ENCODE measurements at places on chromosomes 2 and 18.
A peak's percentile ranks its signal among the peaks of the same experiment; 100 is the strongest.

- peak; percentile 93 for DNase-seq
Measured at GRCh38 chr2:104766683-104767082, 87.2 kb upstream of the POU3F3 start.

GRCh38 chr2:18218160-18218933, 339.9 kb downstream of the KCNS3 start:
- DNase-seq, result no peak

- DNase-seq, result peak; percentile 68
Measured at GRCh38 chr2:195657634-195658540, 861 bp downstream of the SLC39A10 start.

- DNase-seq, result no peak
Measured at GRCh38 chr2:180571559-180571958, 408.8 kb upstream of the UBE2E3 start.

GRCh38 chr18:564708-565561, 15.2 kb upstream of the CETN1 start:
- no peak for DNase-seq

DNA sequence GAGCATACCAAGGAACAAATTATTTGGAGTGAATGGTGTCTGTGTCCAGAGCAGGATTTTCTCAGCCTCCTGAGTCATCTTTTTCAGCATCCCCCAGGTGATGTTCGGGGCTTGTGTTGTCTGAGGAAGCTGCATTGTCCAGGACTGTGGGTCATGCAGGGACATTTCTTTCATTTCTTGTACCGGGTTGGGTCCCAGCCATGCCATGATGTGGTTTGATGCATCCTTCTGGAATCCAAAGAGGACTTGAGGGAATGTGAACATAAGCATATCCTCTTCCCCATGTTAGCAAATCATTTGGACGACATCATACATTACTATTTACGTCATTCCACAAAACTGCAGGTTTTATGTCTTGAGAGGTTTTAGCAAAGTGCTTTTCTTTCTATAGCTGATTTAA, 797.8 kb downstream of the CCDC85A start:
- DNase-seq, result no peak

- no peak for DNase-seq
Measured at GRCh38 chr2:215657844-215658243, 222.0 kb upstream of the FN1 start.

- DNase-seq, result no peak
Measured at GRCh38 chr2:37829616-37830395, 95.3 kb upstream of the RMDN2 start.

DNA sequence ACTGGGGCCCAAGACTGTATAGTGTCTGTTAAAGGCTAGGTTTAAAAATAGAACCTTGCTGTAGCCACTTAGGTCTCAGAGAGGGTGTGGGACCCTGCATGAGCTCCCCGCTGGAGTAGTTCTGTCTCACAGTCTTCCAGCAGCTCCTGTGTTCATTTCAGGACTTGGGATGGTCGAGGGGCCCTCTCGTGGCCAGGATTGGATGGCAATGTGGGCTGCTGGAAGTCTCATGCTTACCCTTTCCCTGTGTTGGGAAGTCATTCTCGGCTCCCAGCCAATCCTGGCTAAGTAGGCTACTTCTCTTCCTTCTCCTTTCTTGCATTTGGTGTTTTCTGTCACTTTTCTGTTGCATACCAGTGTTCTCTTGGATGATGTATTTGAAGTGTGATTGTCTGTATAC, 284.0 kb upstream of the GCFC2 start:
- DNase-seq, result no peak

- no peak for DNase-seq
Measured at GRCh38 chr2:39649511-39649910, 16.2 kb upstream of the TMEM178A start.

DNA sequence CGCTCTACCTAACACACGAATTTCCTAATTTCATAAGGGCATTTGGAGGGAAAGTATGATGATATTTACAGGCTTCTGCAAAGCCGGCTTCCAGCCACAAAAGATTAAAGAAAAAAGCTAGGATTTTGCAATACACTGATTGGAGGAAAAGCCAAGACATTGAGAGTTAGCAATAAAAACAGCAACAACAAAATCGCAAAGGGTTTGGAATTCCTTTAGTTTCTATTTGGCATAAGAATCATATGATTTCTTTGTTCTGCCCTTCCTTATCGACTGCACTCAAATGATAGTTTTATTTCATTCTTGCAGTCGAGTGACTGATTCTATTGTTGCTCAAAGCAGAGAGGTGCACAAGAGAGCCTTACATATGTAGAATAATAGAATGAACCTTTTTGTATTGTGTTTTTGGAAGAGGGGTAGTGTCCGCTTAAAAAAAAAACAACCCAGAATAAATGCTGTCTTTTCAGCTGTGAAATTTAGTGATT, 3.9 kb upstream of the ZNF532 start:
- DNase-seq, result no peak

GRCh38 chr18:6543330-6543908, 128.7 kb upstream of the L3MBTL4 start:
- no peak for DNase-seq

DNA sequence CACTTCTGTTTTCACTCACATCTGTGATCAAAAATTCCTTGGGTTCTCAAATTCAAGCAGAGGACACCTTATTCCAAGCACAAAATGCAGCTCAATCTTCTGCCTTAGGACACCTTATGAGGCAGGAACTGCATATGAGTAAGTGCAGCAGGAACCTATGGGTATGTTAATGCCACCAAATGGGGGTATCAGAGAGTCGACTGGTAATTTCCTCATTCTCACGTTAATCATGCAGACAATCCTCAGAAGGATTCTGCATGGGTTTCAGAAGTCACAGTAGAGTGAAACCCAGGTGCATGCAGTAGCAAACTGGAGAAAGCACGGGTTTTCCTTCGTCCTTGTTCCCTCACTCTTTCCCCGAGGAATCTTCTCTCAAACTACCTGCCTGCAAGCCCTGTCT, 452.8 kb downstream of the CBLN2 start:
- no peak for DNase-seq

DNA sequence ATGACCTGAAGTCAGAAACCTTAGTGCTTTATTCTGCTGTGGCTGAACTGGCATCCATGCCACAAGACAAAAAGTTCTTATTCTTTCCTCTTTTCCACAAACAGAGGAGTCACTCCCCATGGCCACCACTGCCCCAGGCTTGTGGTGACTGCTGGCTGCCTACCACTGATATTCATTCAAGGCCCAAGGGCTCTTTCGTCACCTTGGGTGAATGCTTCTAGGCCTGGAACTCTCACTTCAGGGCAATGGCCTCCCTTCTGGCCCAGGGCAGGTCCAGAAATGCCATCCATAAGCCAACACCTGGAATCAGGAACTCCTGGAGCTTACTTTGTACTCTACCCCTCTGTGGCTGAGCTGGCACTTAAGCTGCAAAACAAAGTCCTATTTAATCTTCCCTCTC, 109.8 kb downstream of the NAT8 start:
- DNase-seq, result no peak

DNA sequence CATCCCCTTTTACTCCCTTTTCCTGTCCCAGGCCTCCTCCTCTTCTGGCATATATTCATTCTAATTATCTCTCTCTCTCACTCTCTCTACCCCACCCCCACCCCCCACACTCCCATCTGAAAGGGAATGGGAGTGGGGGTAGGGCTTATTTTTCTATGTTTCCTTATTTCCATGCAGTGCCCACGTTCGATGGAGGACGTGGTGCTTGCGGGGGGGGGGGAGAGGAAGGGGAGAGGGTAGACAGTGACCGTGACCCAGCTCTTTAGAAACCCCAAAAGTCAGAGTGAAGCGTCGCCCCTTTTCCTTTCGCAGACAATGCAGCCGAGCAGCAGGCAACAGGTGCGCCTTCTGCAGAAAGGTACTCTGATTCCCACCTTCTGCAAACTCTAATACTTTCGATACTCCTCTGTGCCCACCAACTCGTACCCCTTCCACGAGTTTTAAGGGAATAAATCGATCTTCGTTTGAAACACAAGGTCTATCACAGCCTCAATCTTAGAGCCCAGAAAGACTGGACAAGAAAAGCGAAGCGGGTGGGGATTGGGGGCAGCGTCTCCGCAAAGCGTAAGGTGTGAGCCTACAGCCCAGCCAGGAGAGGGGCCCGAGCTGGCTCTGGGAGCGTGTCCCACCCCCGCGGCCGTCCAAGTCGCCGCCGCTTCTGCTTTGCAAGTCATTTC, 891 bp upstream of the NR4A2 start:
- no peak for DNase-seq

- no peak for DNase-seq
Measured at GRCh38 chr2:221710744-221711143, 138.6 kb upstream of the EPHA4 start.

- no peak for DNase-seq
Measured at GRCh38 chr18:54712758-54713157, 115.5 kb upstream of the RAB27B start.

DNA sequence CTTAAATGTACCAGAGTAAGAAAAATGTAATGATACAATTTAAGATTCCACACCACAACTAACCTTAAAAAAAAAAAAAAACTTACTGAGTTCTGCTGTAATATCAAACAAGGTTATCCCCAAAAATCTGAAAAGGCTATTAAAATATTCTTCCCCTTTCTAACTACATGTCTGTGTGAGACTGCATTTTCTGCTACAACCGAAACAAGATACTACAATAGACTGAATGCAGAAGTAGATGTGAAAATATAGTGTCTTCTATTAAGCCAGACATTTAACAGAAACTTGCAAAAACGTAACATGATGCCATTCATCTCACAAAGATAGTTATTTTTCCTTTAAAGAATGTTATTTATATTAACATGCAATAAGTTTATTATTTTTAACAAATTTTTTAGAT, 16.2 kb downstream of the SS18 start:
- DNase-seq, result no peak

- DNase-seq, result no peak
Measured at GRCh38 chr2:24076849-24077534, 866 bp upstream of the SF3B6 start.

DNA sequence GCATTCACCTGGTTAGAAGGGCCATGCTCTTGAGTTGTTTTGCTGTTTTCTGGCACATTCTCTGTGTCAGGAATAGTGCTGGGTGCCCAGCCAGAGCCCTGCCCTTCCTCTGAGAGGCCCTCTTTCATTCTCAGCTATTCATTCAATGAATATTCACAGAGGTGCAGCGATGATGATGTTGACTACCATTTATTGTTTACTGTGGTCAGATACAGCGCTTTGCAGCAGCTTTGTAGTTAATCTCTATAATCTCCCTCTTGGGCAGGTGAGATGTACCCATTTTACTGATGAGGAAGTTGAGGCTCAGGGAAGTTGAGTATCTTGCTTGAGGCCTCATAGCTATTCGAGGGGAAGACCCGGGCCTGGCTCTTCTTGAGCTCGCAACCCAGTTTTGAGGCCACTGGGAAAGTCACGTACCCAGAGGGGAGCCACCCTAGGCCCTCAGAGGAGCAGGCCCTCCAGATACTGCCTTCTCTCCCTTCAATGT, 9.9 kb downstream of the INHBB start:
- no peak for DNase-seq
